ENCODE measurements at places on chromosomes 5 and 9.

GRCh38 chr5:148202531-148203203 is at the start of gene SPINK6:
Gene SPINK6, plus strand, starts transcription at chr5:148203042. Its CDS starts 55 bp downstream, at chr5:148203097.
- DNase-seq, result no peak
- H3K27me3 ChIP-seq, result peaks cover 10% of the 10 kb centered on the region
- no peaks in the 10 kb centered on the region for H3K36me3 ChIP-seq
- no peaks in the 10 kb centered on the region for H3K4me1 ChIP-seq

GRCh38 chr5:140795259-140795641 is 598 bp downstream of the PCDHA2 start:
- no peaks in the 10 kb centered on the region for H3K27me3 ChIP-seq
- no peaks in the 10 kb centered on the region for H3K4me1 ChIP-seq
- no peak for DNase-seq

DNA sequence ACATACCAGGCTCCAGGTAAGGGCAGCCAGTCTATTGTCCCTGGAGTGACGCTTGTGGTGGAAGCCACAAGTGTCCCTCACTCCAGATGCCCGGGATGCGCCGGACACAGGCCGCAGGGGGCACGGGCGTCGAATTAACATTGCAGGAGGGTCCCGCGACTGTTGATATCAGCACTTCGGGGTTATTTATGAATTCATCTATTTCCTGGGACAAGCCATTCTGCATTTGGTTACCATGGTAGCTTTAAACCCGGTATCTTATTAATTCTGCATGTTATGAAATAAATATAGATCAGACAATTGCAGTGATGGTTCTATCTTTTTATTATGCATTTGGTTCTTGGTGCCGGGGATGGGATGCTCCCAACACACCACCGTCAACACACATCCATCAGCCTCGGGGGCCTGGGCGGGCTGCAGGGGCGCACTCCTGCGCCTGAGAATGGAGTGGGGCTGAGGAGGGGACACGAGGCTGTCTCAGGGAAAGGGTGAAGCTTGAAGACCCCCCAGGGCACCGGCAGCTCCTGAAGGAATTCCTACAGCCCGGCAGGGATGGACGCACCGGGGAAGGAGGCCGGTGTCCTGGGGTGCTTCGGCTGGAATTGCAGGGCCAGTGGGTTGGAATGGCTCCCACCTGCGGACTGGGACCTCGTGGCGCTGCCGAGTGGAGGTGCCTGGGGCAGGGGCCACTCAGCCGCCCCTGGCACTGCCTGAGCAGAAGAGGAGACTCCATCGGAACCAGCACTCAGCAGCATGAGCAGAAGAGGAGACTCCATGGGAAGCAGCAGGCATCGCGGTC is 17.7 kb upstream of the TMEM250 start:
- no peak overlapping the region for H3K27ac ChIP-seq
- no peak for DNase-seq
- H3K4me3 ChIP-seq, result no peak overlapping the region

DNA sequence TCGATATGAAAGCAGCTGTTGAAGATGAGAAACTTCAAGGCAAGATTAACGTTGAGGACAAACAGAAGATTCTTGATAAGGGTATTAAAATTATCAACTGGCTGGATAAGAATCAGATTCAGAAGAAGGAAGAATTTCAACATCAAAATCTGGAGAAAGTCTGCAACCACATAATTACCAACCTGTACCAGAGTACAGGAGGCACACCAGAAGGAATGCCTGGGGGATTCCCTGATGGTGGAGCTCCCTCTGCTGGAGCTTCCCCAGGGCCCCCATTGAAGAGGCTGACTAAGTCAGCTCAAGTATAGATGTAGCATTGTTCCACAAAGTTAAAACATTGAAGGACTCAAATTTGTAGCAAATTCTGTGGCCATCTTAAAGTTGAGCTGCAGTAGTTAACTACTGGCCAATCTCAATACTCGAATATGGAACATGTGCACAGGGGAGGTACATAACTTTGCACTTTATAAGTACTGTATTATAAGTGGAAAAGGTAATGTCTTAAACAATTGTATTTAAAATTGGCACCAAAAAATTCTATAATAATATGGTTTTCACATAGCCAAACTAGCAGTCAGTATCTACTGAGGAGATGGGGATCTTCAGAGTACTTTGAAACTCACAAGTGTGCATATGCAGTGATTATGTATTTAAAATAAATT is 237.5 kb downstream of the CHSY3 start:
- peaks cover 4% of the 10 kb centered on the region for H3K4me1 ChIP-seq
- H3K27me3 ChIP-seq, result no peaks in the 10 kb centered on the region
- no peak overlapping the region for H3K27ac ChIP-seq
- no peaks in the 10 kb centered on the region for H3K36me3 ChIP-seq

GRCh38 chr9:7145361-7146069 is 387.7 kb downstream of the KDM4C start:
- H3K36me3 ChIP-seq, result no peaks in the 10 kb centered on the region
- H3K27ac ChIP-seq, result no peak overlapping the region
- H3K27me3 ChIP-seq, result no peaks in the 10 kb centered on the region
- H3K4me1 ChIP-seq, result peaks cover 35% of the 10 kb centered on the region
- no peak overlapping the region for H3K4me3 ChIP-seq

DNA sequence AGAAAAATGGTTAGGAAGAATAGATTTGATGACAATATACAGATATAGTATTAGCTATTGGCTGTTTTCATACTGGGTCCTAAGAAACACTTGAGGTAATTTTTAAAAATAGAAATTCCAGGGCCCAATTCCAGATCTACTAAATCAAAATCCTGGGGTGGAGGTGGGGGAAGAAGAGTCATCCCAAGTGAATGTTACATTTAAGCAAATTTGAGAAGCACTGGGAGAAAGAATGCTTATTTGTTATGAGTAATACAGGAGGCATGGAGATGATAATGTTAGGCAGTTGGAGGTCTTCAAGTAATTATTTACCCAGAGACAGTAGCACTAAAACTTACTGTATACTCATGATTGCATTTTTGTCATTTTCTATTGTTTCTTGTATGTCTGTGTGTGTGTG is 93.0 kb upstream of the DAB2 start:
- peaks cover 2% of the 10 kb centered on the region for H3K36me3 ChIP-seq
- peaks cover 24% of the 10 kb centered on the region for H3K4me1 ChIP-seq
- H3K4me3 ChIP-seq, result no peak overlapping the region
- peak overlapping the region; percentile 68 for H3K27ac ChIP-seq

All from mesothelial cell of epicardium (in vitro differentiated cells).